ENCODE measurements at places on chromosomes 3 and 15.
A peak's percentile ranks its signal among the peaks of the same experiment; 100 is the strongest.

DNA sequence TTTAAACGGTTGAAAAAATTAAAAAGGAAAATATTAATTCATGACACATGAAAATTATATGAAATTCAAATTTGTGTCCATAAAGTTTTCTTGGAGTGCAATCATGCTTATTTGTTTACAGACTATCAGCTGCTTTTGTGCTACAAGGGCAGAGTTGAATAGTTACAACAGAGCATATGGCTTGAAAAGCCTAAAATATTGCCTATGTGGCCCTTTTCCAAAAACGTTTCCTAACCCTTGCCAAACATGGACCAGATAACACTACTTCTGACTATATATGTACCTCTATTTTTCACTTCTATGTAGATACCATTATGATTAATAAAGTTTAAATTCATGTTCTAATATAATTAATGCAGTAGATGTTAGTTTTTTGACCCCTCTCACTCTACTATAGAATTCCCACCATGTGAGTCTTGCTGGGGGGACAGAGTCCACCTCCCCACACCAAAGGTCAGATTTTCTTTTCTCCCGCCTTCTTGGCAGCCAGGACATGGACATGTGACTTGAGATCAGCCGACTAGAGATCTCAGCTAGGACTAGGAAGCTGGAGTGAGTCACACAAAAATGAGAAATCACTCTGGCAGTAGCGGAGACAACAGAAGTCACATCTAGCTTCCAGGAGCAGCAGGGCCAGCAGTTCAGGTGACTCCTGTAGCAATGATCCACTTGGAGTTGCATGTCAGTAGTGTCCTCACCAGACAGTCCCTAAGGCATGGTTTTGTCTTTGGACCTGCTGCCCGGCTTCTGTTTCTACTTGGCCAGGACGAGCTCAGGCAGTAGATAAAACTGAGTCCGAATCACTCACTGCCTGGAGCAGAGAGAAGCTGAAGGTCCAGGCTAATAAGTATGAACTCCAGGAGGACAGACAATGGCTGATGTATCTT, 22.4 kb downstream of the CIAO2A start:
- DNase-seq, result peak; percentile 92

GRCh38 chr3:95468331-95468730, 1346.1 kb upstream of the EPHA6 start:
- no peak for DNase-seq

- peak; percentile 95 for DNase-seq
Observed at GRCh38 chr3:64345371-64345770, 120.1 kb upstream of the PRICKLE2 start.

GRCh38 chr3:197784019-197784585, 7.0 kb upstream of the LRCH3 start:
- DNase-seq, result no peak

- DNase-seq, result peak; percentile 47
Observed at GRCh38 chr3:131630097-131630496, 127.3 kb upstream of the MRPL3 start.

DNA sequence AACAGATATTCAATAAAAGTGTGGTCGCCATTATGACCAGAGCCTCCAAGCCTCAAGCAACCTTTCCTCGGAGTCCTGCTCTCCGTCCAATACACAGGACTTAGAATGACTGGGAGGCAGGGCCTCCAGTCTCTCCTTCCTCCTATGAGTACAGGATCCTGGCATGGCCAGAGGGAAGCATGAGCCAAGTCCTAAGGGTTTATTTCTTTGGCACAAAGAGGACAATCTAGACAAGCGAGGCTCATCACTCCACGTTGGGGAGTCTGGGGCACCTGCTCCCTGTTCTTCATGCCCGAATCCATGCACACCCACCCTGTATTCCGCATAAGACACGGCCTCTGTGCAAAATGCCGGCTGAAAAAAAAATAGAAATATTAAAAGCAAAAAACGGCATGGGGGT, 6.8 kb downstream of the PRRT3 start:
- peak; percentile 28 for DNase-seq

GRCh38 chr3:112670824-112671223, 29.9 kb upstream of the CCDC80 start:
- no peak for DNase-seq

DNA sequence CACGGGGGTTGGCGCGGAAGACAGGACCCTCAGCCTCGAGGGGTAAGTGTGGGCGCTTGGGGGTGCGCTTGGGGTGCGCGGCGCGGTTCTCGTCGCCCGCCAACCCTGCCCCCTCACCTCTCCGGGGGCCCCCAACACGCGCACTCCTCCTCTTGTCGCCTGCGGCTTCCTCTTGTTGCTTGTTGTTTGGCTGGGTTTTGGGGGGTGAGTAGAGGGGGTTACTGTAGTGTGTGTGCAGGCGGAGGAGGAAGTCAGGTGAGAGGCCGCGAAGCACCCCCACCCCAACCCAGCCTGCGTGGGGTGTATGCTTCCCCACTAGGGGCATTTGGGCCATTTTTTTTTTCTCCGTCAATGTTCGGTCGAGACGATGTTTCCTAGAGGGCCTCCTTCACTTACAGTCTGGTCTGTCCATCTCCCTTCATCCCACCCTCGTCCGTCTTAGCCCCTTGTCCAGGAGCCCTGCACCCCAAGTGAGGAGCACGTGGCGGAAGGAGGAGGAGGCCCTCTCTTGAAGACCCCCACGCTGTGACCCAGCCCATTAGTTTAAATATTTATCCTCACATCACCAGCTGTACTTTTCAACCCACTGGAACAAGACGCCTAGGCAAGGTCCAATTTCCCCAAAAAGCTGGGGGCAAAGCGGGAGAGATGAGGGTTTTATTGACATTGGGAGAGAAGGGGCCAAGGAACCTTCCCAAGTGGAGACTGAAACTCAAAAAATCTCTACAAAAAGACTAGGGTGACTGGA, 20.4 kb upstream of the SATB1 start:
- no peak for DNase-seq

DNA sequence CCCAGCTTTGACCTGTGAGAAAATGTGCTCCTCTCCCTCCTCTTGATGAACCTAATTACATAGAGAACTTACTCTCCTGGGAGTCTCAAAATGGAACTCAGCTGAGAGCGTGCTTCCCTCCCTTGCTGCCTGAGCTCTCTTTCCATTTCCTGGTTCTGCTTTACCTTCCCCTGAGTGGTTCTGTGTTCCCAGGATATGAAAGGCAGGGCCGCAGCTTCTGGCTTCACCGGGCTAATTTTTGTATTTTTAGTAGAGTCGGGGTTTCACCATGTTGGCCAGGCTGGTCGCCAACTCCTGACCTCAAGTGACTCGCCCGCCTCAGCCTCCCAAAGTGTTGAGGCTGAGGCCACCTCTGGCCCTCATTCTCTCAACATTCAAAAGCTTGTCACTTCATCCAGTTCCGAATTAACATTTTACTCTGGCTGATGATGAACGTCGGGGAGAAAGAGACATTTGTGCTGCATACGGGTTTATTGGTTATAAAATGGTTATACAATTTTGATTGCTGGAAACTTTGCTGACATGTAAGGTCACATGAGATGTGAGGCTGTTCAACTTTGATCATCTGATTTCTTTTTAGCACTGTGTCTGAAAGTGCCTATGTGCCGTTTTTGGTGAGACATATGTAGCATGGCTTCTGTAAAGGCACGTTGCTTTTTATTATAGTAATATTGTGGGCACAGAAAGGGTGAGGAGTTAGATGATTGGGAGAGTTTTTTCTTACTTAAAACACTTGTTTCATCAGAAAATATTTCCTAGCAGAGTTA, 6.6 kb downstream of the PLS1 start:
- DNase-seq, result no peak

DNA sequence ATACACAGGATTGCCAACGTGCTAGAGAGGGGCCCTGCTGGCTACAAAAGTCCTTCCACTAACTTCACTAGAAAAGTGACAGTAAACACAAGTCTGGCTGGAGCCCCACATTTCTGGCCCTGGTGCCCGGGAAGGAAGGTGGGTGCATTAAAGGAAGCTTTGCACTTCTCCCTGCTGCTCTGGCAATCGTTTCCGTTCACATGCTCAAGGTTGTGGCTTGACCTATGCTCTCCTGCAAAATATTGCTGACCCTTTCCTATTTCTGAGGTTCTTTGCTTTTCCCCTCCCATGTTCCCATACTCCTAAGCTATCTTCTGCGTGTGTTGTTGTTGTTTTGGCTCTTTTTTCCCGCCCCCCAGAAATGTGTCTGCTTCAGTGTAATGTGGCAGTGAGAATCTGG, 9.1 kb upstream of the CCR3 start:
- no peak for DNase-seq

DNA sequence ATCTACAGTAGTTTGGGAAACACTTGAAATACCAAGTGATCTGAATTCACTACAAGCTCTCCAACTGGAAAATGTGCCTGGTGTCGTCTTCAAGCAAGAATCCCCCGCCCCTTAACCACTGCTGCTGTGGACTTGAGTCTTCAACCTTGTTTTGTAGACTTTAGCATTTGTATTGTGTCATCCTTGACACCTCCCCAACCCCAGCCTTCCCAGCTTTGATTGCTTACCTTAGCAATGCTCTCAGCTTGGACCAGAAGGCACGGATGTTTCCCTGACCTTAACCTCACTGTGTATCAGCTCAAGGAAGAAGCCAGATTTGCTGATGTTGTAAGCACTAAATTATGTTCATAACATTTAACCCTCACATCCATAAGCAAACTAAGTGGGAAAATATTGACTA, 146.4 kb downstream of the IGF1R start:
- DNase-seq, result no peak

- peak; percentile 55 for DNase-seq
Observed at GRCh38 chr15:89136818-89137772, 48.8 kb downstream of the ABHD2 start.

- peak; percentile 95 for DNase-seq
Observed at GRCh38 chr3:16484216-16484615, 29.3 kb downstream of the RFTN1 start.

DNA sequence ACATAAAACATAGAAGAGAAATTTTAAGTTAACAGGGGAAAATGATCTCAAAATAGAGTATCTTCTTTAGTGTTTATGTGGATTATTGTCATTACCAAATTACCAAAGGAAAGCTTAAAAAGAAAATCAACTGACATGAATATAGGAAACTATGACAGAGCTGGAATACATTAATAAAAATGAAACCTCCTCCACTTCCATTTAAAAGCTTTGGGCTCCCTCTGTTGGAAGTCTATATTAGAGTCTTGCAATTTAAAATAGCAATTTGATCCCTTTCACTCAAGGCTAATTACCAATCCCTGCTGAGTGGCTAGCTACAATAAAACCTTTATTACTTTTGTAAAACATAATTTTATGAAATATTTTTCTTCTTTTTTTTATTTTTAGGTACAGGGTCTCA, 61.4 kb upstream of the IMPG2 start:
- DNase-seq, result peak; percentile 75

DNA sequence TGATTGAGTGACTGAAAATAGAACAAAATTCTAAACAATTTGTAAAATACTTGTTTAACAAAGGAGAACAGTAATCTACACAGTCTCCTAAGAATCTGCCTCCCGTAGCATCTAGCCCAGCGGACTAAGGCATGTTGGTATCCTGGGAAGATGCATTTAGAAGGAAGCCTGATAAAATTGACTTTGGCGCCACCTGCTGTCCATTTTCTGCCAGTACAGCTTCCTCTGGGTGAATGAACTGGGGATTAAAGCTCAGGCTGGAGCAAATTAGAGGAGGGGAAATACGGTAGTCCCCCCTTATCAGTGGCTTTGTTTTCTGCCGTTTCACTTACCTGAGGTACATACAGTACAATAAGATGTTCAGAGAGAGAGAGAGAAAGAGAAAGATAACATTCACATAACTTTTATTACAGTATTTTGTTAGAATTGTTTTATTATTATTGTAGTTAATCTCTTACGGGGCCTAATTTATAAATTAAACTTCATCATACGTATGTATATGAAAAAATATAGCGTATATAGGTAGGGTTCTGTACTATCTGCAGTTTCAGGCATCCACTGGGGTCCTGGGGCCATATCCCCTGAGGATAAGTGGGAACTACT, 191.6 kb downstream of the GAP43 start:
- DNase-seq, result peak; percentile 85
